GM13977 (cell line): ENCODE measurements at places on chromosomes 3 and 15.

DNA sequence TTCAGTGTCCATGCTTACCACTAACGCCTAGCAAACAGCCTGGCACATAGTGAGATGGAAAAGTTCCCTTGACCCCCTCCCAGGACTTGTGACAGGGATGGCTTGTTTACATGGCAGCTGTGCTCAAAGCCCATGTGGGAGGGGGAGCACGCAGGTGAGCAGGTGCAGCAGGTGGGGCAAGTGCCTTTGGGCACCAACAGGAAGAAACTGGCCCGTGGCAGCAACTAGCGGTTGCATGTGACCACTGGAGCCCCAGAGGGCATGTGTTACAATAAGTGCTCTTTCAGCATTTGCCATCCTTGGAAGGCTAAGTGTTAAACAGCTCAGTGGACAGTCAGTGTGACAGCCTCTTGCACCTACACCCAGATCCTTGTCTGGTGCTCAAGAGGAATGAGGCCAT is 734.6 kb downstream of the TUSC7 start:
- DNase-seq: no peak

- peak; percentile 43 for DNase-seq
Measured at GRCh38 chr3:71219744-71220638, 363.5 kb downstream of the FOXP1 start.

GRCh38 chr3:53835257-53835656 is 11.0 kb downstream of the CHDH start:
- DNase-seq: no peak

DNA sequence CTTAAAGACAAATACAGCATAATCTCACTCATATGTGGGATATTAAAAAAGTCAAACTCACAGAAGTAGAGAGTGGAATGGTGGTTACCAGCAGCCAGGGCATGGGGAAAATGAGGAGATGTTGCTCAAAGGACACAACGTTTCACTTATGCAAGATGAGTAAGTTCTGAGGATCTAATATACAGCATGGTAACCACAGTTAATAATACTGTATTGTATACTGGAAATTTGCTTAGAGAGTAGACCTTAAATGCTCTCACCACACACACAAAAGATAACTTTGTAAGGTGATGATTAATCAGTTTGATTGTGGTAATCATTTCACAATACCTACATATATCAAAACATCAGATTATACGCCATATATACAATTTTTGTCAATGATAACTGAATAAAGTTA is 60.0 kb downstream of the MYH15 start:
- no peak for DNase-seq

- peak; percentile 60 for DNase-seq
Measured at GRCh38 chr15:67100801-67101581, 35.6 kb downstream of the SMAD3 start.

GRCh38 chr15:88166082-88166993 is 90.2 kb downstream of the NTRK3 start:
- DNase-seq: no peak

DNA sequence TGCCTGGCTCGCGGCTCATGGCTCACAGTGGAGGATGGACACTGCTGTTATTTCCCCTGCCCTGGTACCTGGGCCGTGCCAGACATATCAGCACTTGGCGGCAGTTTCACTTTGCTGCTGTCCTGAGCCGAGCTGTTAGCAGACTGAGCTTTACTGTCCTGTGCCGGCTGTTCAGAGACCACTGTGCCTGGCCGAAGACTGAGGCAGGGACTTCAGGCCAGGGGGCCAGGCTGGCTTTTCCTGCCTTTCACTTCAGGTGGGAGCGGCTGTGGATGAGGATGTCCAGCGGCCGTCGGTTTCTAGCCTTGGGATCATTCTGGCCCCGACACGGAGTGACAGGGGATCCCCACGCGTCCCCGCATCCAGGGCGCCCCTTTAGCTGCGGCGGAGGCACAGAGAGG is 1.1 kb downstream of the ATP10A start:
- DNase-seq: no peak

GRCh38 chr3:8953313-8953712 is 10.0 kb downstream of the RAD18 start:
- DNase-seq: no peak

- DNase-seq: no peak
Measured at GRCh38 chr3:67564973-67565372, 89.4 kb downstream of the SUCLG2 start.

- DNase-seq: no peak
Measured at GRCh38 chr3:112038863-112039262, 4.3 kb downstream of the TMPRSS7 start.

GRCh38 chr15:58952751-58953150 is 19.3 kb upstream of the SLTM start:
- no peak for DNase-seq

DNA sequence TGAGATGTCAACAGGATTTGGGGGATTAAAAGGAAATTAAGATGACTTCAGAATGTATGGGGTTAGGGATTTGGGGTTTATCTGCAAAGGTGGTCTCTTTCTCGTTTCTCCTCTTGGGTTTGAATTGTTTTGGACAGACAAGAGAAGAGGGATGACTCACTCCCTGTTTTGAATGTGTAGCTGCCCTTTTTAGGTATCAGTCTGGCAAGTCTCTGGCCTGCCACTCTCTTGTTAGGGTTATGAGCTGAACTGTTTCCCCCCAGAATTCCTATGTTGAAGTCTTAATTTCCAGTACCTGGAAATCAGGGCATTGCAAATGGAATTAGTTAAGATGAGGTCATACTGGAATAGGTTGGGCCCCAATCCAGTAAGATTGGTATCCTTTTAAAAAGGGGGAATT is 291.7 kb downstream of the MEX3B start:
- no peak for DNase-seq

DNA sequence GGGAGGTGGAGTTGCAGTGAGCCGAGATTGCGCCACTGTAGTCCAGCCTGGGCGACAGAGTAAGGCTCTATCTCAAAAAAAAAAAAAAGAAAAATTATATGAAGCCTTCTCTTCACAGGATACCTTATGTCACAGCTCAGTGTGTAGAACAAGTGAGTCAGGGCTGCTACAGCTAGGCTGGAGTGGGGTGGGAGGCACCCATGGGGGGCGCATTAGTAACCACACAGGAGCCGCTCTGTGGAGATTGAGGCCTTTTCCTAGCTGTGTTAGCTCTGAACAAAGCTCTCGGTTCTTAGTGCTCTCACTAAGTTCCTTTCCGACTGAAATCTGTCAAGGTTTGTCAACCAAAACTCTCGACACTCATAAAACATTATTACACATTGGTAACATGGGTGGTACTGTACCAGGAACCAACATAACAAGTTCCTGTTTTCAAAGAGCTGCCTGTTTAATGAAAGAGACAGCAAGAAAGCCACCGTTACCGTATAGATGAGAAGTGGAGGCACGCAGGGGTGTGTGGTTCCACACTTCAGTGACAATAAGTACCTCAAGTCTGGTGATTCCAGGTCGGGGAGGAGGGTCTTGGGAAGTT is 4.5 kb downstream of the LRRC31 start:
- no peak for DNase-seq

GRCh38 chr15:74262625-74263024 is 26.5 kb downstream of the CCDC33 start:
- no peak for DNase-seq

GRCh38 chr15:88932875-88933330 is 19.7 kb upstream of the MFGE8 start:
- DNase-seq: no peak

DNA sequence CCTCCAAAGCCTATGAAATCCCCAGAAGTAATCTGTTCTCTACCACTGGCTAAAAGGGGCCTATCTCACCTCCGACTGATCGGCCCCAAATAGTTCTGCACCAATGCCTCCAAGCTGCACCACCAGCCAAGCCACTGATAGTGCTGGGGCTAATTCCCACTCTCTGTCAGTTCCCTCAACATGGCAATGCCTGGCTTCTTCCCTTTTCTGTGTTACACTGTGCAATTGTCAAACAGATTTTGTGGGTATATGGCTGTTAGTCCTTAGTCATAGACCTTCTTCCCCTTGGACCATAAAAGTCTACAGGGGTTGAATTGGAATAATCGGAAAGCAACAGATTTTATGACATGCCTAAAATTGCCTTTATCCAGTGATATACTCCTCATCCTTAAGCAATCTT is 9.3 kb upstream of the UBE2E2 start:
- no peak for DNase-seq

DNA sequence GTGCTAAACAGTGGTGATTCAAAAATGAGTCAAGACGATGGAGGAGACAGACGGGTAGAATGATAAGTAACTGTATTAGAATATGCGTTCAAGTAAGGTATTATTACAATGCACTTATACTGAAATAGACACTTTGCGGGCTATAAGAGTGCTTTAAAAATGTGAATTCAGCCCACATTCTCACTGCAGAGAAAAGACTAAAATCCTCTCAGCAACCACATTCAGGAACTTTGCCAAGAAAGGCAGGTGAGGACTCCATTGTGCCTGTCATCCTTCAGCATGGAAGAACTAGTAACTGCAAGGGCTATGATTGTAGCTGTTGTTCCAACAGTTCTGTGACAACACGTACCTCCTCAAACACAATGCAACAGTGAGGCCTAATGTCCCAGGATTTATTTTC is 272.0 kb downstream of the RORA start:
- no peak for DNase-seq

- DNase-seq: no peak
Measured at GRCh38 chr3:178063461-178063860, 472.8 kb upstream of the KCNMB2 start.

DNA sequence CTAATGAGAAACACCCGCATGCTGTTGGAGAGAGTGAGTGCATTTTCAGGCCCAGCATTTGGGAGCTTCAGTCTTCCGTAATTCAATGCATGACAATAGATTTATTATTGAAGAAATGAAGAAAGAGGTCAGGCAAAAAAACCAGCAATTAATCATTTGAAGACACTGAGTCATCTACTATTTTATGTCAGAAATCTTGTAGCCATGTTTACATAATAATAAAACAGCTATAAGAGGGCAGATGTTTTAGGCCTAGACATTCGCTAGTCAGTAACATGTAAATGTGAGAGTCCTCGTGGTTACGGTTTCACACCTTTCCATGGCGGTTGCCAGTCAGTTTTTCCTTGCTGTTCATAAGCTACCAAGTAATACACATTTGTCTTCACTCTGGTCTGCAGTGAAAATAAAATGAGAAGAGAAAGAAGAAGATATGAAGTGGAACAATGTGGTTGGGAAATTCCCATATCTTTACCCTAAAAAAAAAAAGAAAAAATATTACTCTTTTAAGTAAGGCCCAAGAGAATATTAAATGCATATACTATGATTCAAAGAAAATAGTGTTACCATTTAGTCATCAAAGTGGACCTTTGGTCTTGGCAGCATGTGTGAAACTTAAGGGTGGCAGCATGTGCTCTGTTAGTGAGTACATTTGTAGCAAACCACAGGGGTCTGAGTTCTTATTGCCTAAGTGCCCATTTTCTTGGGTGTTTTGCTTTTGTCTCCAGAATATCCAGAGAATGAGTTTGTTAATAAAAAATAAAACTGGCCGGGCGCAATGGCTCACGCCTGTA is 140.5 kb upstream of the TBL1XR1 start:
- DNase-seq: peak; percentile 50

GRCh38 chr15:70071799-70072198 is 25.9 kb downstream of the TLE3 start:
- DNase-seq: no peak

DNA sequence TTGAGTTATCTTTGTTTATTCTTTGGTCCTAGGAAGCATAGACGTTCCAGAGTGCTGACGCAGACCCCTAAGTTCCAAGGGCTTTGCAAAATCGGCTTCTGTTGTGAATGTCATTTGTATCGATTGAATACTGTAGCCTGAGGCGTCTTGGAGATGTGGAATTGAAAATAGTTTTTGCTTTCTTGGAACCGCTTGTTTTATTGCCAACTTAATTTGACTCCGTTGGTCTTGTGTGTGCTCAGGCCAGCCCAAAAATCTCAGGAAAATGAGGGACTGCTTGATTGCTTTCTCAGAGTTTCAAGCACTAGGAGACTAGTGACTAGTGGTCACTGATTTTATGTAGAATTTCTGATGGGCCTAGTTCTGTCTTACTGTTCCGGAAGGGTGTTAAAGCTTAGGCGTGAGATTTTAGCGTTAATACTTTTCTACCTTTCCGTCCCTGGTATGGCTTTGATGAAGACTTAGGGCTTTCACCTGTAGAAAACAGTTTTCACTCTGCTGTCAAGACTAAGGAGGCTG is 263 bp upstream of the UTS2B start:
- DNase-seq: no peak

GRCh38 chr3:116298151-116298550 is 147.1 kb downstream of the LSAMP start:
- DNase-seq: no peak

DNA sequence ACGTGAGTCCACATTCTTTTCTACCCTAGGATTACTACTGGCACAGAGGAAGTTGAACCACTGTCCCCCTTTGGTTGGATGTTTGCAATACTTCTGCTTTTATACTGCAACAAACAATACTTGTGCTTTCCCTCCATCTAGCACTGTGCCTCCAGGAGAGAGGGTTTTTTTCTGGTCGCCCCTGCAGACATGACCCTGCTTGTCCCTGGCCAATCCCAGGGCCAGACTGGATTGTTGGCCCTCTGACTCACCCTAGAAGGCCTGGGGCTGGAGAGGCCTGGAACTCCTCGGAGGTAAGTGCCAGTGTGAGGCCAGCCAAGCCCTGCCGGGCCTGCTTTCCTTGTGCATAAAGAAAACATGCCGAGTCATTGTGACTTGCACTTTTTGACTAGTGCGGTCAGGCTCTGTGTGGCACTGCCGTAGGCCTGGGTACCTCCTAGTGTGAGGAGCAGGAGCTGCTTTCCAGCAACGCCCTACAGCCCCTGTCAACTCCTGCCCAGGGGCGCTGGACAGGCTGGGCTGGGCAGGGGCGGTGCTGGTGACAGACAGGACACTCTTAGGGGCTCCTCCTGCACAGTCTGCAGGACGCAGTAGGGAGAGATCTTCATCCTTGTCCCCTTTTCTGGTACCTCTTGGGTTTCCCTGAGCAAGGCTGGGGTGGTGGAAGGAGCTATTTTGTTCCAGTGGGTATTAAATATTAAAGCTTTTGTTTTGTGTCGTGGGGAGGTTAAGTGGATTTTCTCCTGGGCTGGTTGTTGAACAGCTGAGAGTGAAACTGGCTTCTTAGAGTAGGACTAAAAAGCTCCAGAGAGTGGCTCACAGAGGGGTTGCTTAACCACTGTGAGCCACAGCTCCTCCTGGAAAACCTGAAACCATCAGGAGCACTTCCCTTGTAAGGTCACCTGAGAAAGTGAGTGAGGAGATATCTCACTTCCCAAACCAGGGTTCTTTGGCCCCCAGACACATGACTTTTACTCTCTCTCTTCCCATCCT is 14.4 kb upstream of the TKT start:
- peak; percentile 46 for DNase-seq

GRCh38 chr15:70051948-70052633 is 45.6 kb downstream of the TLE3 start:
- no peak for DNase-seq

DNA sequence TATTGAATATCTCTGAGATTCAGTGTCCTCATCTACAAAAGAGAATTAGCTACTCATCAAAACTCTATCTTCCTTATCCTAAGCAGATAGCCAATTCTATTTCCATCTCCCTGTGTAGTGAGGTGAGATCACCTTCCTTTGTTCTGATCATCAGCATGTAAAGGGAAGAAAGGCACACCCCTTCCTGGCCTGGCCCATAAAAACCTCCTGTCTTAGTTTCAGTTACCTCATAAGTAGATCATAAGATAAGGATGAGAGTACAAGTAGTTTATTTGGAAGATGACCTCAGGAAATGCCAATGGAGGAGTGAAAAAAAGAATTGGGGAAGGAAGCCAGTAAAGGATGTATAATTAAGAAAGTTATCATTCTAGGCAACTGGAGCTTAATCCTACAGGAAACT is 114.5 kb upstream of the GADL1 start:
- no peak for DNase-seq
